ENCODE measurements at places on chromosomes 2 and 18.

GRCh38 chr2:161042990-161043625 lies 117.1 kb upstream of the TANK start:
- DNase-seq: no peak

- DNase-seq: no peak
These were observed 266.3 kb downstream of the SATB2 start for GRCh38 chr2:199191461-199191860.

- no peak for DNase-seq
These were observed 645.1 kb upstream of the SETBP1 start for GRCh38 chr18:44035554-44035953.

GRCh38 chr2:6626401-6627012 lies 239.2 kb downstream of the CMPK2 start:
- no peak for DNase-seq

GRCh38 chr2:76157531-76157930 lies 446.8 kb upstream of the GCFC2 start:
- no peak for DNase-seq

- DNase-seq: no peak
These were observed 69.0 kb downstream of the ST6GAL2 start for GRCh38 chr2:106816974-106817373.

- DNase-seq: no peak
These were observed 29.9 kb downstream of the TPGS2 start for GRCh38 chr18:36798738-36799473.

GRCh38 chr2:82478641-82479040 lies 1980.4 kb downstream of the SUCLG1 start:
- no peak for DNase-seq

DNA sequence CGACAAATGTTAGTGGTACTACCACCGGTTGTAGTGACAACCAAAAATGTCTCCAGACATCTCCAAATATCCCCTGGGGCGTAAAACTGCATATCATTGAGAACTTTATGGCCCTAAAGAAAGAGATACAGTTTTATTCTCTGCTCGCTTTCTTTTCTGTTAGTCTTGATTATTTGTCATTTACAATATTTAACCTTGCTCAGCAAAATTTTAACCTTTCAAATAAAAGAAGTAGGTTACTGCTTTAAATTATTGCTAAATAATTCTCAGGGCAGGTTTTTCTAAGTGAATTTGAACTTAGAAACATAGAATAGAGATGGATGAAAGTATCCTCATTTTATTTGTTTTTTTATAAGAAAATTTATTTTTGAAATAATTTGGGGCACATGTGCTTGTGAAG lies 67.9 kb downstream of the BMPR2 start:
- no peak for DNase-seq

DNA sequence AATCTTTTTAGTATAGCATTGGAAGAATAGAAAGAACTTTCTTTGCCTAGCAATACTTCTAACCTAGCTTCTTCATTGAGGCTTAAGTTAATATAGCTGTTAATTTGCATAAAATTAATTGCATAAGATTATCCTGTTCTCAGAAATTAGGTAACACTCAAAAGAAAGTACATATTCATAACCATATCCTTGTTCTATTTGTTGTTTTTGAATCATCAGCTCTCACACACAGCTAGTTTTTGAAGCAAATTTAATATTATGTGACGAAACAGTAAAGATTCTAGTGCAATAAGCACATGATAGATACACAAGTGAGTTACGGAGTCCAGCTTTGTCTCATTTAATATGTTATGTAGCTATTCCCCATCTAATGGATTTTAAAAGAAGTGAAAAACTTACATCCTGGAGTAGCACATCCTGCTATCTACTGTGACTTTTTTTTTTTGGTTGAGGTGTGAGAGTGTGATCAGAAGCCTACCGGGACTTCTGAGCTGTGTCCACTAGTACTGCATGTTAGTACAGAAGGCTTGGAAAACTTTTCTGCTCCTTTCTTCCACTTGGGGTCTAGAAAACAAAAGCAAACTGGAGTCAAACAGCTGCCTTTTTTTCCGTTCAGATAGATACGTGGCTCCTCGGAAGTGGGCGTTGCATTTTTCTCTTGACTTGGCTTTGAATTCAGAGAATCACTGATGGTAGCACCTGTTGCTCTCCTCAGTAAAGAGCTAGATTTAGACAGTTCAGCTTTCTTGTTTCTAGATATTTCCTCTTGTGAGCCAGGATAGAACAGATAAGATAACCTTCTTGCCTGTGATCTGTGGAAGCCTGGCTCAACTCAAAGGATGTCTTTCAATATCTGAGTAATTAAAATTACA lies 27.2 kb downstream of the KDM3A start:
- no peak for DNase-seq
